ENCODE measurements at places on chromosomes 6 and 20. TPM values are rescaled to one million over a fixed set of nuclear protein-coding genes. Genes with fewer than 3 reads are reported as not detected.

The BMP7 gene
- 1.2 TPM for total RNA-seq

The IL17F gene
- total RNA-seq: not detected

The BPI gene
- not detected for total RNA-seq

The CST7 gene
- total RNA-seq: 9.6 TPM

The FOXA2 gene
- 21.7 TPM for total RNA-seq

The AKAP12 gene
- 40.8 TPM for total RNA-seq

The CCNC gene
- 40.3 TPM for total RNA-seq

The TMEM217 gene
- total RNA-seq: 1.8 TPM

The NHLRC1 gene
- 2.3 TPM for total RNA-seq

The ALDH8A1 gene
- total RNA-seq: 1.2 TPM

All from upper lobe of right lung (tissue), 1 donor.